RKO (cell line): ENCODE measurements at places on chromosomes 6 and 20.

GRCh38 chr20:60636417-60636816, 615.6 kb upstream of the CDH4 start:
- DNase-seq, result no peak

GRCh38 chr6:144190593-144190992, 40.3 kb downstream of the STX11 start:
- DNase-seq, result peak; percentile 63

DNA sequence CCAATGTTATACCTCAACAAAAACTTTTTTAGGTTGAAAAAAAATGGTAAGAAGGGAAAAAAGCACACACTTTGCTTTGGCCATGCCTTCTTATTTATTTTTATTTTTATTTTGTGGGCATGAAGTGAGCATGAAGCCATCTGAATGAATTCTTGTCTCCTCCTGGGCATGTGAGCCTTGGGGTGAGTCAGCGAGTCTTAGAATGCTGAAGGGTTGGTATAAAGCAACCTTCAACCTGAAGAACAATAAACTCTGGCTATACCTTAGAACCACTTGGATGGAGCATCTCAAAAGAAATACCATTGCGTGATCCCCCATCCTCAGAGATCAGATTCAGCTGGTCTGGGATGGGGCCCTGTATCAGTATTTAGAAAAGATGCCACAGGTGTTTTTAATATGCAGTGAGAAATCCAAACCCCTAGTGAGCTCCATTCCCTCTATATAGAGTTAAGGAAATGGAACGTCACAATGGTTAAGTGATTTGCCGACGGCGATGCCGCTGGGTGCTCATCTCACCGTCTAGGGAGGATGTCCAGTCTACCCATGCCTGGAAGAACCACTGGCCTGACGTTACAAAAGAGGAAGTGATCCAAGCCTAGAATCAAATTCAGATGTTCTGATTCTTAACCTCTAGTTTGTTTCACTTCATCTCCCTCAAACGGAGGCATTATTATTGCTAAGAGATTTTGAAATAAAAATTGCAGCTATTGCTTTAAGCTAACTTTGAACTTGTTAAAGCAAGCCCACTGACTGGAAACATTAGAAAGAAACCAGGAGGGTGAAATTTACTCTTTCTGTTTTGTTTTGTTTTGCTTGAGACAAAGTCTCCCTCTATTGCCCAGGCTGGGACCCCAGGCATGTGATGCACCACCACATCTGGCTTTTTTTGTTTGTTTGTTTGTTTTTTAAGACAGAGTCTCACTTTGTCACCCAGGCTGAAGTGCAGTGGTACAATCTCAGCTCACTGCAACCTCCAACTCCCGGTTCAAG, 67.1 kb downstream of the EDN1 start:
- DNase-seq, result no peak

DNA sequence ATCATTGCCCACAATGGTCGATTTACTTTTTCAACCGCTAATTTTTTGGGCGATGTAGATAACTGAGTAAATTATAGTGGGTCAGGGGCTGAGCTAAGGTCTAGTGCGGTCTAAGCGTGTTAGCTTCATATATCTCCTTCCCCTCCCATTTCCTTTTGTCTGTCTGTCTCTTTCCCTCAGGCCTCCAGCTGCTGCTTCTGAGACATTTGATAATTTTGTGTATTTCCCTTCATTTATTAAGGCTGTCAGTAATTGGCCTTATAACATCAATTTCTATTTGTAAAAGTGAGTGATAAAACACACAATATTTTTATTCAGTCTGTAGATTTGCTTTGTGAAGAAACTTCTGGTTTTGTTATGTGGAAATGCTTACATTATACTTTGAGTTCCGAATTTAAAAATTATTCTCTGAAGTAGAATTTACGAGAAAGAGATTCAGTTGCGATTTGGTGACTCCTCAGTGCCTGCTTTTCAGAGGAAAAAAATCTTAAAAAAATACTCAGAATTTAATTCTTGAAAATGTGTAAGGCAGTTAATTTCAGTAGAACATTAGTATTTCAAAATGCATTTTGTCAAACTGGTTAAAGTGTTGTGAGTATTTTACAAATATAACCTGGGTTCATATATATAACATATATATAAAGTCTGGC, 1.4 kb downstream of the TMEM170B start:
- no peak for DNase-seq

GRCh38 chr20:61571221-61571620, 319.2 kb downstream of the CDH4 start:
- no peak for DNase-seq

GRCh38 chr6:163380216-163380615, 34.3 kb upstream of the QKI start:
- no peak for DNase-seq

GRCh38 chr6:112457886-112458285, 110.8 kb downstream of the RFPL4B start:
- DNase-seq, result no peak

GRCh38 chr6:148700741-148701311, 46.0 kb upstream of the UST start:
- no peak for DNase-seq

DNA sequence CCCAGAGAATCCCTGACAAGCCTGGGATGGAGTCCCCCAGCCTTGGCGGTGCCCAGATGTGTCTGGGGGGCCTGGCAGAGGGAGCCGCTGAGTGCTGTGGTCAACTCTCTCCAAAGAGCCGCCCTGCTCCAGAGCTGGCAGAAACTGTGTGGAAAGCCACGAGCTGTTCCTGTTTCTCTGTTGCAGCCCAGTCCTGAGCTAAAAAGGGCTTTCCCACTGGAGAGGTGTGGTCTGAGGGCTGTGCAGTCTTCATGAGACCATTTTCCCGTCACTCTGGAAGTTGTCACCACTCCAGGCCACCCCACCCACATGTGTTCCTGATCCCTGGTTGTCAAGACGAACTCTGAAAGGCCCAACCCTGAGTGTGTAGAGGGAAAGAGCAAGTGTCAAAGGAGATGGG, 99.7 kb upstream of the KCNK16 start:
- DNase-seq, result no peak

DNA sequence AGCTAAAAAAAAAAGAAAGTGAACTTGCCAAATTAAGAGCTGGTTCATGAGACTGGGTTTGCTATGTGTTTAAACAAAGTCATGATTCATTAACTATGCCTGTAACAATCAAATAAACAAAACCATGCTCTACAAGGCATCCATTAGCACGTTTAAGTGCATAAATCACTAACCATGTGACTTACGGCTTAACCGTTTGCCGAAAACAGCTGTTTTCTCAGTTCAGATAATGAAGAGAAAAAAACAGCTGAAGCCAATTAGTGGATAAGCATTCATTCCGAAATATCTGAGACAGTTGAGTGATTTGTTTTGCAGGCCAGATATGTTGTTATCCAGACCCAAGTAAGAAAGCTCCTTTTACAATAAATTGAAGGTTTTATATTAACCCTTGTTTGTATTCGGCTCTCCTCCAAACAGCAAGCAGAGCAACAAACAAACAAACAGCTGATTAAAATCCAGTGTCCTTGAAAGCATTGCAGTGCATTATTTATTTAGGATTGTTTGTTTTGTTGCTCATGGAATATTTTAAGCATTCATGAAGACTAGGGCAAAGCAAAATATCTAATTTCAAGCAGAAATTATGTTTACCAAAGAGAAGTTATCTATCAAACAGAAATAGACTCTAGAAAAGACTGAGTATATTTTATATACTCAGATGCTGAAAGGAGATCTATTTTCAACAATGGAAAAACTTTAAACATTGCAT, 343.5 kb downstream of the RFPL4B start:
- DNase-seq, result no peak

- DNase-seq, result no peak
These were observed 6.9 kb upstream of the RIPPLY2 start for GRCh38 chr6:83846291-83846690.

GRCh38 chr6:34531580-34532201, 24.4 kb downstream of the SPDEF start:
- DNase-seq, result no peak

DNA sequence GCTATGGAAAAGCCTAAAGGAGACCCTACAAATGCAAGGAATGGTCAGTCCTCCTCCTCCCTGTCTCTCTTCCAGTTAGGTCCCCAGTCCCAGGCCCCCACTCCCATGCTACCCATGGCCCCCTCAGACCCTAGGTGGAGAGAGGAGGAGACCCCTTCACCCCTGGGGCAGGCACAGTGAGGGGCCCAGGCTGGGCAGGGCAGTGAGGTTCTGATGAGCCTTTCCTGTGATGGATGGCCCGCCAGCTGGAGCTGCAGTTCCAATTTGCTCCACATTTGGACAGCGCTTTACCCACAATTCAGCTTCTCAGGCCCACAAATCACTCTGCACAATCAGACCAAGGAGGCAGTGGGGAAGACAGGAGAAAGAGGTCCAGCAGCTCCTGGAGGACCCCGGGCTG, 37.3 kb upstream of the MLN start:
- DNase-seq, result no peak

DNA sequence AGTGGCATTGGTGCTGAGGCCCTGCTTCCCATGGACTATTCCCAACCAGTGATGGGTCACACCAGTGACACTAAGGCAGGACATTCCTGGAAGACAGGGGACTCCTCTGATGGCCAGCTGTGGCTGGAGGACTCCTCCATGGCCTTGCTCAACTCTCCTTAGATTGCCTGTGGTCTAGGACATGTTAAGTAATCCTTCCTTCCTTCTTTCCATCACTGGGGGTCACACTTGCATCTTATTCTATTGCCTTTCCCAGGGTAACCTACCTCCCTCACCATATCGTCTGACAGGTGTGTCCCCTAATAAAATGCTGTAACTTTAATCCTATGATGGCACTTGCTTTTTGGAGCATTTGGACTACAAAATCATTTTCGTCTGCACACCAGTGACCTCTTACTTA, 24.5 kb upstream of the HLA-A start:
- DNase-seq, result no peak

- DNase-seq, result no peak
These were observed 51.0 kb downstream of the OR2B6 start for GRCh38 chr6:28008053-28008452.

DNA sequence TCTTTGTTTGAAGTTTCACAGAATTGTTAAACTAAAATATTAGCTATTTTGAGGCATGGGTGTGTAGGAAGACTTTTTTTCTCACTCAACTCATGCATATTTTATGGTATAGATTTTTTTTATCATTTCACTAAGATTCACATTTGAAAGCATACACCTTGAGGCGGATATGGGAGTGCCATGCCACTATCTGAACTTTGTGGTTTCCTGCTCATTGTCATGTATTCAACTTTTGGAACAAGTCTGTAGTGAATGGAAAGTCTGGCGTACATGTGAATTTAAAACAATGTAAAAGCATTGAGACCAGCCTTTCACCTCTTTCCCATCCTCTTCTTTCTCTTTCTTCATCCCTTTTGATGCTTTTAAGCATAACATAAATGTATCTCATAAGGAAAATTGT, 147.9 kb downstream of the TPBG start:
- no peak for DNase-seq

GRCh38 chr20:37558779-37559178, 31.1 kb upstream of the BLCAP start:
- no peak for DNase-seq

- no peak for DNase-seq
These were observed 44.2 kb downstream of the CHD6 start for GRCh38 chr20:41573955-41574354.

- no peak for DNase-seq
These were observed 28.5 kb downstream of the RSPO3 start for GRCh38 chr6:127146932-127147331.

DNA sequence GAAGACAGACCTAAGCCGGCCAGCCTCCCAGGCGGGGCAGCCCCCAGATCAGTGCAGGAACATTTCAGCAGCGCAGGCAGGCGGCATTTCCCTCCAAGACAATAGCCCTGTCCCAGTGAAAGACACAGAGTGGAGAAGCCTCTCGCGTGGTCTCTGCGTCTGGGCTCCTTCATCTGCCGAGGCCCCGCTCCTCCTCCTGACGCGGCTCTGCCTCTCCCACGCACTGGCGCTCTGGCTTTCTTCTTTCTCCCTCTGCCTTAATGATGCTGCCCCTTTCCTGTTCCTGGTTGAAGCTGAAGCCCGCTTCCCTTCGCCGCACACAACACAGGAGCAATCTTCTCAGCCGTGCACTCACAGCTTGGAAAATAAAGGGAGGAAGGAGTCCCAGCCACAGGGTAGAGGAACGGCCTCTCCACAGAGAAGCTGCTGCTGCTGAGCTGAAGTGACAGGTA, 347.5 kb downstream of the CDH4 start:
- no peak for DNase-seq

GRCh38 chr20:36768768-36769430, 4.7 kb downstream of the DSN1 start:
- DNase-seq, result no peak

- no peak for DNase-seq
These were observed 24.9 kb upstream of the IRF4 start for GRCh38 chr6:366389-367297.

GRCh38 chr20:906001-906520, 10.1 kb downstream of the ANGPT4 start:
- no peak for DNase-seq
